ENCODE measurements at places on chromosomes 2 and 18. TPM values are rescaled to one million over a fixed set of nuclear protein-coding genes. Genes with fewer than 3 reads are reported as not detected.

The FLACC1 gene
- total RNA-seq, result 2.9 TPM

The SPATA3 gene
- total RNA-seq, result not detected

The TSPYL6 gene
- 0.44 TPM for total RNA-seq

The SULT1C3 gene
- not detected for total RNA-seq
